NCI-H187 treated with DMSO at 0.1 percent for 48 hours (cell line): ENCODE measurements at places on chromosomes 5 and 9.
A peak's percentile ranks its signal among the peaks of the same experiment; 100 is the strongest.

DNA sequence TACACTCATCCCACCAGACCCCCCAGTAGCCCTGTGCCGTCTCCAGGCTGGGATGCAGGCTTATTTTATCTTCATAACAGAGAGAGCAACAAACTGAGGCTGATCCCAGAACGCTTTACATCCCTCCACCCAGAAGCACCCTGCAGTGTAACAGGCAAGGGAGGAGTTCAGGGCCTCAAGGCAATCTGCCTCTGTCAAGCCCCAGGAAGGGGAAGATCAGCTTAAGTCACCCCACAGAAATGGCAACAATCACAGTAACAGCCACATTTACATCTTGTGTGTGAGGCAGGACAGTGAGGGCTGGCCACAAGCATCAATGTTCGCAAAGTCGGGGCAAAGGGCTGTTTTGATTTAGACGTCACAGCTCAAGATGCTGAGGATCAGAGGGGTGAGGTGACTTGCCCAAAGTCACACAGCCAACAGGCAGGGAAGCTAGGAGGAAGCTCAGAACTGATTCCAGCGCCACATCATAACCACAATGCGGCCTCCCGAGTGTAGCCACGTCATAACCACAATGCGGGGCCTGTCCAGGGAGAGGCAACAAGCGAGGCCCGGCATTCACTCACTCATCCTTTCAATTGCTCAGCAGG, 14.4 kb downstream of the STK10 start:
- no peak for DNase-seq

GRCh38 chr5:110630350-110630749, 96.1 kb downstream of the TMEM232 start:
- DNase-seq, result no peak

DNA sequence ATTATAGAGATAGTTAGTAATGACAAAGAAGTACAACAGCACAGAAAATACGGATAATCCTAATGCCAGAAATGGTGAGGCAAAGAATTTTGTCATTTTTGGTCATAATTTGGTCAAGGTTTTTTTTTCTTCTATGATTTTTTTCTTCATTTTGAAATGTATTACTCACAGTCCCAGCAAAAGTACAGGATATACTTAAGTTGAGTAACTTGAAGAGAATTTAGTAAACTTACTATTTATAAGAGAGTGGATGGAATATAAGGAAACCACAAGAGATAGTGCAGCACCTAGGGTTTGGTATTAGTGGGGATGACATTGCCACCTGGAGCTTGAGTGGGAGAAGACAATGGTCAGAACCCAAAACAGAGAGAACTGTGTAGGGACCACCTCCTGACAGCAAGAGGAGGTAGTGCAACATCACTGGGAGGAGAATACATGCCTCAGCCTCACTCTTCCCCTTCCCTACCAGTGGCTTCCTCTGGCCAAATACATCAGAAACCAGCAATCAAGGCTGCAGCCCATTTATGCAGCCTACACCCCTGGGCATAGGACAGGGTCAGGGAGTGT, 434.5 kb upstream of the TRPC7 start:
- no peak for DNase-seq

GRCh38 chr5:154475591-154476353, 2.3 kb downstream of the HAND1 start:
- no peak for DNase-seq

- no peak for DNase-seq
These were observed 6.5 kb upstream of the FAM78A start for GRCh38 chr9:131282688-131283422.

DNA sequence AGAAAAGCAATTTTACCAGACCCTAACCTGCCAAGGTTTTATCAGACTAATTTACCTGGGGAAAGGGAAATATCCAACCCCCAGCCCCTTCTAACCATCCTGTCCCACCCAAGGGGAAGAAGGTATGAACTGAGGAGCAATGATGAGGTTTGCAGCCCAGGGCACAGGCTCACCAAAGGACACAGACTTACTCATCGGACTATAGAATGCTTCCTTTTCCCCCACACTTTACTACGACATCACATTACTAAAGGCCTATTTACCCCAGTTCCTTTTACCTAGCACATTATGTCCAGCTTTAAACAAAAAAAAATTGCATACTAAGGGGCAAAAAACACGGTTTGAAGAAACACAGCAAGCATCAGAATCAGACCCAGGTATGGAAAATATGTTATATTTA, 94.1 kb upstream of the FST start:
- DNase-seq, result no peak

DNA sequence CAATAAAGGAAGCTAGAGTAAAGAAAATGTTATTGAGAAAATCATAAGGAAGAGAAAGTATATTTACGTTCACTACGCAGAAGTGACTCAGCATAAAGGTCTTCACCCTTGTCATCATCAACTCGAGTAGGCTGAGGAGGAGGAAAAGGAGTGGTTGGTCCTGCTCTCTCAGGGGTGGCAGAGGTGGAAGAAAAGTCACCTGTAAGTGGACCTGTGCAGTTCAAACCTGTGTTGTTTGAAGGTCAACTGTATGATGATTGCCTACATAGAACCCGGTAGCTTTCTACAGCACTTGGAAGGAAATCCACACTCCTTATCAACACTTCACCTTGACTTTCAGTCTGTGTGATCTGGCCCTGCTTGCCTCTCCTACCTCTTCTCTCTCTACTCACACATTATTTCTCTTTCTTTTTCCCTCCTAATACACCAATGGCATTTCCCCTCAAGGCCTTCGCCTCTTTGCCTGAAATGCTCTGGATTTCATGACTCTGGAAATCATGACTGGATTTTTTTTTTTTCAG, 109.3 kb upstream of the CPEB4 start:
- DNase-seq, result no peak

GRCh38 chr5:164319161-164319560, 813.7 kb downstream of the MAT2B start:
- DNase-seq, result no peak

DNA sequence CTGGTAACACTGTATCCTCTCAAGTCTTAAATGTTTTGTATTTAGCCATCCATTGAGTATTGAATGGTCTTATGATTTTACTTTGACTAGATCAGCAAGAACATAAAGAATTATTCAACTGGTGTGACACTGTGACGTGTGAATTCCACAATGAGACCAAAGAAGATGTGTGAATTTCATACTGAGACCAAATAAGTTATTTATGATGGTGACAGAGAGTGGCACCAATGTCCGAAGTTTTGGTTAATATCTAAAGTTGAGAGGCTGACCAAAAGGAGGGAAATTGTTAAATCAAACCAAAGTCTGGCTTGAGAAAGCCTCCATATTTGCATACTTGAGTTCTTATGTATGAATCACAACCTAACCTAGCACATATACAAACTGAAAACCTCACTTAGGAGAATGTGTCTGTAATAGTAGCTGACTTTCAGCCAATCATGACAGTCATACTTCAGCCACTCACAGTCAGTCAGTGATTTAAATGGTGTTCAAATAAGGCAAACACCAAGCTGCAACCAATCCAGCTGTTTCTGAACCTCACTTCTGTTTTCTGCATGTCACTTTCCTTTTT, 31.5 kb upstream of the FAM170A start:
- DNase-seq, result no peak

- DNase-seq, result no peak
These were observed 49.1 kb downstream of the LRSAM1 start for GRCh38 chr9:127500399-127500798.

DNA sequence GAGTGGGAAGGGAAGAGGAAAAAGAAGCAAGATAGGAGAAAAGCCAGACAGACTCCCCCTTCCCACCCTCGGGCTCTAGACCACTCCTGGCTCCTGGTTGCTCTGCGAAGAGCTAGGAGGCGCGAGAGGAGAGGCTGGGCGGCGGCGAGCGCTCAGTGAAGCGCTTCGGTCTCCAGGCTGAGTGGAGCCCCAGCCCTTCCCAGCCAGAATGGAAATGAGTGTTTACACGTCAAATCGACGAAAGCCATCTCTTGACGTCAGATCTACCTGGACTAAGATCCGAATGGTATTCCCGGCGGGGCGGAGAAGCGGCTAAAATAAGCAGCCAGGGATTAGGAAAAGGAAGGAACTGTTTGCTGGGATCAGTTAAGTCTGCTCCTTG, at the start of gene PCSK1:
PCSK1 (minus strand) TSS at position 183 of the 382 bp plus-strand sequence. CDS start 206 bp downstream, outside the sequence.
- peak; percentile 87 for DNase-seq

- no peak for DNase-seq
These were observed 212.3 kb upstream of the RORB start for GRCh38 chr9:74284581-74285450.
